ENCODE measurements at places on chromosomes 7 and 10.

DNA sequence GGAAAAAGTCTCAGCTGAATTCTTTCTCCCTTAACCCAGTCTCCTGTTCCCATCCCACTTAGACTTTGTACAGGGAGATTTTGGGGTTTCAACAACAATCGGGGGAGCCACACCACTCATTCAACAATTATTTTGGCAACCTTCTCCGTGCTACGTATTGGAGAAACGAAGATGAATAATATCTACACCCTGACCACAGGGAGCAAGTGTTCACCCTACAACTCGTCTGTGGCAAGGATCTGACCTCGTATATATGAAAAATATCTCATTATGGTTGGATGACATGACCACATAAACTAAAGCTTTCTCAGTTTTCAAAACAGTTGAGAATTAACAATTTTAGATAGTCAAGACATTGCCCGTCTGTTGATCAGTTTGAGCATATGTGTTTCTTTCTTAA lies 302.1 kb downstream of the CACNA2D1 start:
- no peak for DNase-seq

GRCh38 chr10:125350519-125350918 lies 190.2 kb upstream of the CTBP2 start:
- DNase-seq = no peak

- no peak for DNase-seq
Observed at GRCh38 chr10:47288236-47288635, 11.8 kb upstream of the GDF10 start.

DNA sequence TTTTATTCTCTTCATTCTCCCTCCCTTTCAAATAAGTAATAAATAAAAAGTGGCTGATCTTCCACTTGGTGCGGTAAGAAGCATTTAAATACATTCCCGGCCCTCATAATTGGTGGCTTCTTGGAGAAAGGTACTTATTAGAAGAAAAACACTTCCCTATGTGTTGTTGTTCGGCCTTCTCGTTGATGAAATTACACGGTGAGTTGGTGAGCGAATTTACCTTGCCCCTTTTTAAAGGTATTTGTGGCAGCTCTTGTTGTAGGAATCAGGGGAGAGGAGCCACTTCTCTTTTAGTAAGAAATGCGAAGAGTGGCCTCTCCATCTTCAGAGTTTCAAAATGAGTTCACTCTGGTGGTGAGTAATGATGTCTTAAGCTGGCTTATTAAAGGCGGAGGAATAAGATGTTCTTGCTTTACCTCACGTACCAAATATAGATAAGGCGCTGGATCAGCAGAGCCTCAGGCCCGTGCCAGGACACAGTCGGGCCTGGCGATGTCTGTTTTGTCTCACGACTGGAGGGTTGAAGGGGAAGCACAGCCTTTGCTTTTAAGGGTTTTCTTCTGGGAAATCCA lies 135.9 kb downstream of the CUX1 start:
- no peak for DNase-seq

DNA sequence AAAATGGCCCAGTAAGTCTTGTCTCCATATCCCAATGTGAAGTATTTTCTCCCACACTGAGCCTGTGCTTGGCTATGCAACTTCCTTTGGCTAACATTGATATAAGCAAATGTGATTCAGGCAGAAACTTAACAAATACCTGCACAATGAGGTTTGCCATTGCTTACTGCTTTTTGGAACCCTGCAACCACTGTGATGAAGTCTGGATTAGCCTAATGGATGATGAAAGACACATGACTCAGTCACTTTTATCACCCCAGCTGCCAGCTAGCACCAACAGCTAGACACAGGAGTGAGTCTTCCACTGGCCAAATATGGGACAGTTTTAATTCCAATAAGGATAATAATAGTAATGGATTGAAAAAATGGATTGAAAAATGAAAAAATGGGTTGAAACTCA lies 854.5 kb downstream of the GRM8 start:
- no peak for DNase-seq

All from NCI-H187 treated with DMSO at 0.1 percent for 48 hours (cell line).